Stimulated activated CD4-positive, alpha-beta T cell treated with anti-CD3 and anti-CD28 coated beads, TNF-alpha, amount 100 ng/mL, for 24 hours (primary cell): ENCODE measurements at places on chromosomes 6 and 20.

DNA sequence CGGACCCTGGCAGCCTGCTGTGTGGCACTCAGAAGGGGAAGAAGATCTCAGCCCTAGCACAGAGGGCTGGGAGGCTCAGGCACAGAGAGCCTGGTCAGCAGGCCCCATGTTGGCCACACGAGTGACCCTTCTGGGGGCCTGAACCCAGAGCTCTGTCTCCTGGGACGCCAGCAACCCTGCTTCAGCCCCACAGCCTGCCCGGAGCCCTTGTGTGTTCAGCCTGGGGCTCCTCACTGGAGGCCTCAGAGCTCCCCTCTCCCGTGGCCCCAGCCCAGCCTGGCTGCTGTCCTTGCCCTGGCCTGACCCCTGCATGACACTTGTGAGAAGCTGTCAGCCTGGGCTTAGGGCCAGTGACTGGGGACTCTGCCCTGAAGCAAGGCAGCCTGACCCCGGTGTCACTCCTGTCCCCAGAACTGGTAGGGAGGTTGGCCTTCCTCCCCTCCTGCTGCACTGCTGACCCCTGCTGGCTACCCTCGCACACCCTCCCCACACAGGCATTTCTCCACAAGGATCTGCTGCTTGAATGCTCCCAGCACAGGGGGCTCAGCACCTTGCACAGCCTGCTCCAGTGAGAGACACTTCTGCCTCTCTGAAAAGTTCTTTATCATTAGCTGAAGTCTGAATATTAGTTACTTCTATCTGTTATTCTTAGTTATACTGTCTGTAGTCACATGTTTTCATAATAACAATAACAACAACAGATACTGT lies 15.4 kb upstream of the IP6K3 start:
- DNase-seq = peak; percentile 40

- no peak for DNase-seq
Measured at GRCh38 chr6:18215436-18215835, 48.9 kb downstream of the DEK start.

DNA sequence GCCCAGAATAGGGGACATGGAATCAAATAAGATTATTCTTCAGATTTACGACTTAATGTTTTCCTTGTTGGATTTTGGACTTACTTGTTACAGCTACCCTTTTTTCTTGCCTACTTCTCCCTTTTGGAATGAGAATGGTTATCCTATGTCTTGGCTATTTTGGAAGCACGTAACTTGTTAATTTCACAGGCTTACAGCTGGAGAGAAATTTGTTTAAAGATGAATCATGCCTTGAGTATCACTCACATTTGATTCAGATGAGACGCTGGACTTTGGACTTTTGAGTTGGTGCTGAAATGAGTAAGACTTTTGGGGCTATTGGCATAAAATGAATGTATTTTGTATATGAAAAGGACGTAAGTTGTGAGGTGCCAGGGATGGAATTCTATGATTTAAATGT lies 83.3 kb downstream of the SMPDL3A start:
- no peak for DNase-seq

DNA sequence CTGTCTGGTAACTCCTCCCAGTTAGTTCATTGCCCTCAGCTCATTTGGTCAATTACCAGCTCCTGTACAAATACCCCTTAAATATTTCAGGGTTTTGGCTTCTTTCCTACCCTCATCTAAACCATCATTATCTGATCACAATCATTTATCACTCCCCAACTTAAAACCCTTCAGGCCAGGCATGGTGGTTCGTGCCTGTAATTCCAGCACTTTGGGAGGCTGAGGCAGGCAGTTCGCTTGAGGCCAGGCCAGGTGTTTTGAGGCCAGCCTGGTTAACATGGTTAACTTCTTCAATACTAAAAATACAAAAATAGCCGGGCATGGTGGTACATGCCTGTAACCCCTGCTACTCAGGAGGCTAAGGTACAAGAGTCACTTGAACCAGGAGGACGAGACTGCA lies 9.4 kb downstream of the TGIF2 start:
- no peak for DNase-seq

DNA sequence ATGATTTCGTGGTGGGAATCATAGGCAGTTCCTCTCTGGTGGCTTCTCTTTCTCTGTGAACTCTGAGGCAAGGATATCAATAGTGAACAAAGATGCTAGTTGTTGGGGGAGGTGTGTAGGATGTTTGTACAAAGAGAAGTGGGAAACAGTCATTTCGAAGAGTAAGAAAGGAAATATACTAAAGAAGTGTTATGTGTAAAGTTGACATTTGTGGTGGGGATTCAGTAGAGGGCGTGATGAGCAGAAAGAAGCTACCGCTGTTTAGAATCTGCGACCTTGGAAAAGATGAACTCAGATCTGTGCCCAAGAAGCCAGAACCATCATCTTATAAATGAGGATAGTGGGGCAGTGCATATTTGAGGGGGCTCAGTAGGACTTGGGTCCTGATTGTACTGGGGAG lies 11.4 kb downstream of the SLC35F1 start:
- no peak for DNase-seq

DNA sequence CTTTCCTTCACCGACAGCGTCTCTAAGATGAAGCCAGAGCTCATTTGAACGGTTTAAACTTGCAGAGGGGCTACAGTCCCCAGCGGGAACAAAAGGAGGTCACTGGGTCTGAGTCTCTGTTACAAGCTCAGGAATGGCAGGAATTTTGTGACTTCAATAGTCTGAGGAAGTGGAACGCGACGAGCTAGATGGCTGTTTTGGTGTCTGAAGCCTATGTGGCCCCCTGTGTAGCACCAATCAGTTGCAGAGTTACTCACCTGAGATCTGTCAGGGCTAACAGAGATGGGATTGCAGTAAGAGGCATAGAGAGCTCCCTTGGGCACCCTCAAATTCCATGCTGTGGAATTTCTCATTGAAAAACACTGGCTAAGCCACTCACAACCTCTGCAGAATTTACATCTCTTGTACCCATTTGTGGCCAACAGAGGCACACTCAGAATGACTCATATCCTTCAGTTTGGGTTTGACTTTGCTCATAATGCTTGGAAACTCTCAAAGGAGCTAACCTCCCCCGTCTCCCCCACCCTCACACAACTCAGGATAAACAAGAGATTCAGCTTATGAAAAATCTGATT lies 7.1 kb upstream of the TCP11 start:
- DNase-seq = no peak

DNA sequence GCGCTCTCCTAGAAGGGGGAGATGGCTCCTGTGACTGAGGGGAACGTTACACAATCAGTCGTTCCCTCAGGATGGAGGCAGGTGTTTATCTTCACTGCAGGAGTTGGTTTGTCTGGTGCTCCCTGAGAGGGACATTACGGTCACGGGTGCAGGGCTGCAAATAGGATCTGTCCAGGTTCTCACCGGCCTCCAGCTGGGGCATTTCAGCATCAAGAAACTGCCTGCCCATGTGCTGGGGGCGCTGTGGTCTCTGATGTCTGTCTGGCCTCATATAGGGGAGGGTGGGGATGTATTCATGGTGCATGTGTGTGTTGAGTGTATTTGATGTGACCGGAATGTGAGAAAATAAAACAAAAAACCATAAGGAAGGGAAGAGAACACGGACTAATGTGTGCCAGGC lies 77.1 kb downstream of the TBC1D7 start:
- no peak for DNase-seq

DNA sequence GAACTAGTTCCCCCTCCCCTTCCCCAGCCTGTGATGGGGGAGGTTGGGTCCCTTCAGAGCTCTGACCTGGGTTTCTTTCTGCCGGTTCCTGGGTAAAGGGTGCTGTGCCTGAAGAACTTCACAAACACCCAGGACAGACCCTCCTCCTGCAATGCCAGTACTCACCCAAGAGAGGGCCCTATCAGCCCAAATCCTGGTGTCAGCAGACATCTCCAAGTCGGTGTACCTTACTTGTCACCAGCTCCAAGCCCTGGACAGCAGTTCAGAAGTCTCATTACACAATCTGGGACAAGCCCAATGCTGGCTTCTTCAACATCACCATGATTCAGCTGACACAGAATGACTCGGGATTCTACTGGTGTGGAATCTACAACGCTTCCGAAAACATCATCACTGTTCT lies 467 bp downstream of the TREML4 start:
- DNase-seq = no peak

GRCh38 chr6:33699131-33699530 lies 12.4 kb downstream of the UQCC2 start:
- no peak for DNase-seq

DNA sequence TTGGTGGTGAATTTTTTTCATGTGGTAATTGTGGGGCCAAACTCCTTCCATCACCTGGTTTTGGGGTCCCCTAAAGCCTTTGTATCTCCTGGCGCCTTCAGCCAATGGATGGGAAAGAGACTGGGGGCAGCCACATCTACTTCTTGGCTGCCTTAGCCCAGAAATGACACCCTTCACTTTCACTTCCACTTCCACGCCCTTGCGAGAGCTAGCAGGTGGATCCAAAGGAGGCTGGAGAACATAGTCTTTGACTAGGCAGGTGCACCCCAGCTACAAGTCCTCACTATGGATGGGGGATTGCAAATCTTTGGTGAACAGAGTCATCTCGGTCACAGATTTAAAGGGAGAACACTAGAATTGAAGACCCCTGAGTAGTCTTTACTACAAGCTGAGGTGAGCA lies 70.8 kb downstream of the NDUFAF5 start:
- DNase-seq = no peak

- no peak for DNase-seq
Measured at GRCh38 chr6:82589509-82590206, 226.0 kb downstream of the TPBG start.

GRCh38 chr6:10414756-10415616 lies at the start of gene TFAP2A:
TFAP2A (minus strand) TSS chr6:10415074; CDS start chr6:10414991, 83 bp downstream.
- no peak for DNase-seq
